Small intestine (tissue), 16 donors: ENCODE measurements at places on chromosomes 1 and 21. TPM values are rescaled to one million over a fixed set of nuclear protein-coding genes. Genes with fewer than 3 reads are reported as not detected.

GRCh38 chr1:234481771-234482170, 2.8 kb upstream of the TARBP1 start:
- H3K27me3 ChIP-seq: no peaks in the 10 kb centered on the region
- H3K36me3 ChIP-seq: no peaks in the 10 kb centered on the region
- H3K4me3 ChIP-seq: no peak overlapping the region
- no peaks in the 10 kb centered on the region for H3K4me1 ChIP-seq
- no peak overlapping the region for H3K27ac ChIP-seq

- DNase-seq: no peak
- H3K27ac ChIP-seq: no peak overlapping the region
- H3K4me3 ChIP-seq: no peak overlapping the region
- no peaks in the 10 kb centered on the region for H3K36me3 ChIP-seq
- no peaks in the 10 kb centered on the region for H3K27me3 ChIP-seq
- H3K4me1 ChIP-seq: no peaks in the 10 kb centered on the region
Measured at GRCh38 chr1:237012788-237013383, 8.6 kb upstream of the MT1HL1 start.

- no peak overlapping the region for H3K27ac ChIP-seq
- no peaks in the 10 kb centered on the region for H3K27me3 ChIP-seq
- H3K4me3 ChIP-seq: no peak overlapping the region
Measured at GRCh38 chr1:247087256-247087655, 8.6 kb upstream of the ZNF670 start.

GRCh38 chr21:21262048-21262447, 263.8 kb downstream of the NCAM2 start:
- no peak for DNase-seq
- H3K27me3 ChIP-seq: no peaks in the 10 kb centered on the region
- H3K27ac ChIP-seq: no peak overlapping the region
- no peaks in the 10 kb centered on the region for H3K36me3 ChIP-seq

DNA sequence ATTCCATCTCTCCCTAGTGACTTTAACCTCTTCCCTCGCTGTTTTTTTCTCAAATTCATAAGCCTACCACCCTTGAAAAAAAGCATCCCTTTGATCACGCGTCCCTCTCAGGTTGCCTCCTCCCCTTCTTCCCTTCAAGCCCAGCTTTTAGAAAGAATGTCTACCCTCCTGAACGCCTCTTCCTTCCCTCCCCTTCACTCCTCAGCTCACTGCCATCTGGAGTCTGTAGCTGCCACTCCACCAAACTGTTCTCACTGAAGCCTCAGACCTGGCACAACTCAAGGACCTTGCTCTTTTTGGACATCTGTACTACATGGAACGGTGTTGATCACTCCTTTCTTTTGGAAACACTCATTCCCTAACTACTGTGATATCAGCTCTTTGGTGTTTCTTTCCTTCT, 80.6 kb downstream of the SLC25A24 start:
- H3K27me3 ChIP-seq: peaks cover 8% of the 10 kb centered on the region
- no peak for DNase-seq
- H3K4me1 ChIP-seq: no peaks in the 10 kb centered on the region
- no peaks in the 10 kb centered on the region for H3K36me3 ChIP-seq
- H3K27ac ChIP-seq: no peak overlapping the region

- peaks cover 8% of the 10 kb centered on the region for H3K4me1 ChIP-seq
- no peak overlapping the region for H3K4me3 ChIP-seq
- no peak for DNase-seq
- H3K27me3 ChIP-seq: no peaks in the 10 kb centered on the region
Measured at GRCh38 chr1:206658981-206659273, 23.6 kb downstream of the DYRK3 start.

- no peak for DNase-seq
- no peaks in the 10 kb centered on the region for H3K36me3 ChIP-seq
- no peaks in the 10 kb centered on the region for H3K4me1 ChIP-seq
- no peak overlapping the region for H3K4me3 ChIP-seq
Measured at GRCh38 chr1:24828183-24828886, 83.1 kb downstream of the CLIC4 start.

GRCh38 chr21:24205319-24205718, 1402.0 kb downstream of the MRPL39 start:
- no peaks in the 10 kb centered on the region for H3K36me3 ChIP-seq
- DNase-seq: no peak
- H3K27me3 ChIP-seq: no peaks in the 10 kb centered on the region

Gene CRTC2
- 21.7 TPM for polyA plus RNA-seq

Gene OR2T5
- not detected for polyA plus RNA-seq

Gene MYBPH
- polyA plus RNA-seq: not detected

Gene FAAH
- polyA plus RNA-seq: 46.4 TPM

Gene OPRD1
- polyA plus RNA-seq: 0.06 TPM

Gene SNRPE
- polyA plus RNA-seq: 81.1 TPM

Gene DVL1
- polyA plus RNA-seq: 88.8 TPM

Gene CLCA1
- 90.2 TPM for polyA plus RNA-seq

Gene DIO1
- polyA plus RNA-seq: not detected

Gene GPR52
- polyA plus RNA-seq: not detected
